ENCODE measurements at places on chromosomes 6 and 20.

- no peak for DNase-seq
Measured at GRCh38 chr6:41697861-41698781, 37.3 kb downstream of the TFEB start.

- DNase-seq = no peak
Measured at GRCh38 chr20:9160757-9161156, 91.9 kb downstream of the PLCB4 start.

DNA sequence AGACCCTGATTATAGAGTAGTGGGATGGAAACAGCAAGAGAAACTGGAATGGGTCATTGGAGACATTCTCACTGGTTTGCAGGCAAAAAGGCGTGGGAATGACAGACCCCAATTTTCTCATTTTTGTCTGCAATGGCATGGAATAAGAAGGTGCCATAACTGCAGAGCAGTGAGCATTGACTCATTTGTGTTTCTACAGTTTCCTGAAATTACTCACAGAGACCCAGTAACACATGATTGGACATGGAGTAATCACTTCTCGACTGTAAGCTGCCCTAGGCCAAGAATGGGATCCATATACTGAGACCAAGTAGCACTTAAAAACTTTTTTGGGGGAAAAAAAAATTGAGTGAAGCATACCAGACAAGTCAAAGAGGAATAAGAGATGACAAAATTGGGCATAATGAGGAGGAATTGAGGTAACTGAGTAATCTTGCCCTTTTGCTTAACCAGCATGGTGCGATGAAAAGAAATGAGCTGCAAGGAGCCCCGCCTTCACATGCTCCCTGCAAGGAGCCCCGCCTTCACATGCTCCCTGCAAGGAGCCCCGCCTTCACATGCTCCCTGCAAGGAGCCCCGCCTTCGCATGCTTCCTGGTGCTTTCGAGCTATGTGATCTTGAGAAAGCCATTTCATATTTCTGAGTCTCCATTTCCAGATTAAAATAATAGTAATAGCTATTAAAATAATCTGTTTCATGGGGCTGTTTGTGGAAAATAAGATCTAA is 44.1 kb downstream of the NHSL1 start:
- no peak for DNase-seq

GRCh38 chr6:138545621-138545980 is 46.3 kb upstream of the NHSL1 start:
- no peak for DNase-seq

- DNase-seq = peak; percentile 91
Measured at GRCh38 chr6:7261032-7261841, 51.8 kb downstream of the SSR1 start.

- no peak for DNase-seq
Measured at GRCh38 chr20:35690265-35690664, 8.9 kb downstream of the NFS1 start.

DNA sequence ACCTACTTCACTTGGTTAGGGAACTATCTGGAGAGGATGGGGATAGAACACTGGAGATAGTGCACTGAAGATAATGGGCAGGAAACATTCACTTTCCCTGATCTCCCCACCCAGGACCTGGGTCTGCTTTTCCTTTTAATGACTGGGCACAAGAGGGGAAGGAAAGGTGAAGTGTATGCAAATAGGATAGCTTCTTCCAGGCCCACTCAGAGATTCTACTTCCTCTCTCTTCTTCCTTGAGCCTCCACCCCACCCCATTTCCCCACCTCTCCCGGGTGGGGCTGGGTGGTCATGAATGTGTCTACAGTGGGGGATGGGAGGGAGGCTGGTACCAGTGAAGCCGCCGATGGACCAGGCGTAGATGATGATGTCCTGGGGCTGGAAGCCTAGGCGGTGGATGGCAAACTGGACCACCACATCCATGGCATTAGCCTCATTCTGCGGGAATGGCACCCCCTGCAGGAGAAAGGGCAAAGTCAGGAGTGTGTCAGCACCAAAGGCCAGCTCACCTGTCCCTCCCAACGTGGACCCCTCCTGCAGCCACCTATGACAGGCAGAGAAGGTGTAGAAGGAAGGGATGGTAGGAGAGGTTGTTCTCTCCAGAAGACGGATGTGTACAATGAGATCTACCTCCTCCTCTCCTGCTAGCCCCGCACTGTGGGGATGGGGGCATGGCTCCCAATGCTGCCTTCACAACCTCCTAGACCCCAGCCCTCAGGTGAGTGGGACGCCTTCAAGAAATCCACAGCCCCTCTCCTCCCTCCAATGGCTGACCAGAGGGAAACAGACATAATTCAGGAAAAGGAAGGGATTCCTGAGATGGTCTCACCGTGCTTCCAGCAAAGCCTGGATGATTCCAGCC is 8.6 kb upstream of the LY6G5C start:
- DNase-seq = no peak

GRCh38 chr6:80489911-80490635 is 383.6 kb downstream of the BCKDHB start:
- DNase-seq = no peak

DNA sequence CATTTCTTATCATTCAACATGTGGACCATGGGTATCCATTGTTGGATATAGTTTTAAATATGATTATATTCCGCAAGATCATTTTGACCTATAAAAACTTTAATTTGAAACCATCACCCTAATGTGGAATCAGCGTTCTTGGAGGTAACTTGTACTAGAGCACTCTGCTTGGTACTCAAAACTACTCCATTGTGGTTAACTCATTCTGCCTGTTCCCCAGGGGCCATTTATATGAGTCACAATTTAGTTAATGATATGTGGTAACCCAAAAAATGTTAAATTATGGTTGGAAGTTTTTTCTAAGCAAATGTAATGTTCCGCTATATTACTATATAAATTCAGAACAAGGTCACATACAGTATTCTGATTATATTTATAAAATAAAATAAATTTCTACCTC is 109.3 kb downstream of the TRDN start:
- DNase-seq = no peak

GRCh38 chr20:51275826-51276225 is 252.9 kb upstream of the KCNG1 start:
- peak; percentile 38 for DNase-seq

DNA sequence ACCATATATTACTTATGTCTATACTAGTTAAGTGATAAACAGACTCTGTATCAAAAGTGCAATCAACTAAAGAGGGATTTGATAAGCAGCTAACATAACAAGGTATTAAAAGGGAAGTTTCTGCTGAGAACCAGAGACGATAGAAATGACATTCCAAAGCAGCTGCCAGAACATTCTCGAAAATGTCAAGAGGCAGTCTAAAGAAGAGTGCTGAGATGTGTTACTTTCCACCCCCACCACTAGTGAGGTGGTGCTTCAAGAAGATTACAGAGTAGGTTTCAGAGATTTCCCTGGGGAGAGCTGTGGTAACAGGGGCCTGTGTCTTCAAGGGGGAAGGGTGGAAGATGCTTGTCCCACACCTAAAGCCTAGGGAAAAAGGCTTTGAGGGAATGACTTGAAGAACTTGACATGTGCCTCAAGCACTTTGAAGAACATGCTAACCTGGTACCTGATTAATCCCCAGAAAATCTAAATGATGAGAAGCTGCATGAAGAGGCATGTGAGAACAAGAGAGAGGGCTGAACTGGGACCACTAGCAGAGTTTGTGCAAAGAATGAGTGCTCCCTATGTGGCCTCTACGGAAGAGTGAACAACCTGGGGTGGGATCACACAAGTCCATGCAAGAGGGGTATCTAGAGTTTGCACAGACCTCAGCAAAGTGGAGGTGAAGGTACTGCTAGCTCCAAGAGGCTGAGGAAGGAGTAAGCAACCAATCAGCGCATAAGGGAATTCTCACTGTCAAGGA is 5.0 kb downstream of the FAM184A start:
- no peak for DNase-seq

DNA sequence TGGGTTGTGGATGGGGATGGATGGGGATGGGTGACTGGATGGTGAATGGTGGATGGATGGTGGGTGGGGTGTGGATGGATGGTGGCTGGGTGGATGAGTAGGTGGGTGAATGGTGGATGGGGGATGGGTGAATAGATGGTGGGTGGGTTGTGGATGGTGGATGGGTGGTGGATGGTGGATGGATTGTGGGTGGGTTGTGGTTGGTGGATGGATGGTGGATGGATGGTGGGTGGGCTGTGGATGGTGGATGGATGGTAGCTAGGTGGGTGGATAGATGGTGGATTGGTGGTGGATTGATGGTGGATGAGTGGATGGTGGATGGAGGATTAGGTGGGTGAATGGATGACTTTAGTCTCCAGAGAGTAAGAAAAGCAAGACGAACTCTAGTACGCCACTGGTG is 57.6 kb downstream of the YTHDF1 start:
- DNase-seq = no peak

DNA sequence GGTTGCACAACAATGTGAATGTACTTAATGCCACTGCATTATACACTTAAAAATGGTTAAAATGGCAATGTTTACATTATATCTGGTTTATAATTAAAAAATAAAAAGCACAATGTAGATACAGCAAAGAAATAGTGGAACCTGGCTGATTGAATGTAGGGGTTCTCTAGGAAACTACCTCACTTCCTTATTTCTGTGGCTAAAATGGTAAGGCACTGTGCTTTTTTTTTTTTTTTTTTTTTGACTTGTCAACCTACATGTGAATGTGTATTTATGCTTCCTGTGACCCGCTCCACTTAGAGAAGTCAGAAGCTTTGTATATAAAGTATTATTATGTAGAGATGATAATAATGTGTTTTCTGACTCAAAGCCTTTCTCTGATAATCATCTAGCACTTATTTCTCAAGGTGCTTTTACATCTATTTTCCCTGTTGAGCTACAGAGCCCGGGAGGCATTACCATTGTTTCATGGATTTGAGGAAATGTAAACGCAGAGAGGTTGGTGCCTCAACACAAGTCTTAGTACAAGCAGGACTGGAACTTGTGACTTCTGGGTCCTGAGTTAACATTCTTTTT is 55.0 kb downstream of the SOX4 start:
- DNase-seq = no peak

GRCh38 chr6:67608099-67608749 is 1026.9 kb upstream of the ADGRB3 start:
- DNase-seq = no peak

DNA sequence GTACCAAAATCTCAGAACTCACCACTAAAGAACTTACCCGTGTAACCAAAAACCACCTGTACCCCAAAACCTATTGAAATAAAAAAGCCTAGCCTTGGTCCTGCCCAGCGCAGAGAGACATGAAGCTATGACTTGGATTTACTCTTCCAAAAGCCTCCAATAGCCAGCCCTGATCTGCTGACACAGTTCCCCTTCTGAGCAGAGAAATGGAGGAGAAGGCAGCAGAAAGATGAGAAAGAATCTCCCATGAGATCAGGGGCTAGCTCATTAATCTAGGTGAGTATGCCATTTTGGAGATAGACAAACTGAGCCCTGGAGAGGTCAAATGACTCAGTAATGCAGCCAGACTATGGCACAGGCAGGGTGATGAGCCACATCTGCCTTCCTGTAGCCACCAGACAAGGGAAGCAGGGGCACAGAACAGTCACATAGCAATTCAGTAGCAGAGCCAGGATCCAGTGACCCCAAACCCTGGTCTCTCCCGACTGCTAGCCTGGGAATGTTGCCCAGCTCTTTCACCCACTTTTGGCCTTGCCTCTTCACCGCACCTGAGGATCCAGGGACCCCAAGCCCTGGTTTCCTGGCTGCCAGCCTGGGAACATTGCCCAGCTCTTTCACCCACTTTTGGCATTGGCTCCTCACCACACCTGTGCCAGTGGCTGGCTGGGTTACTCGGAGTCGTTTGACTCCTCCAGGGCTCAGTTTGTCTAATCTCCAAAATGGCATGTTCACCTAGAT is 7.2 kb upstream of the SDCBP2 start:
- DNase-seq = no peak

DNA sequence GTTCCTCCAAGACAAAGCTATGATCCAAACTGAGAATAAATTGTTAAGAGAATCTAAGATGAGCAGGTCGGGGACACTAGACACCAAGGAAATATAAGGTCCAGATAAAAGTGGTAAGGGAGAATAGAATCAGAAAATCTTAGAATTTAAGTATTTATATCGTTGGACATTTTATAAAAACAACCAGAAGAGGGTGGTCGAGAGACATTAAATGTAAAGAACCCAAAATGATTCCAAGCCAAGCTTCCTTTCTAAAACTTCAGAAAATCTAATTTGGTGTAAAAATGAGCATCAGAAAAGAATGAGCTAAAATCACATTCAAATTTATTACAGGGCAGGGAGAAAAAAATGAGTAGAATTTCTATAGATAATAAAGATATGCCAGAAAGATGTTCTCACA is 97.8 kb upstream of the OGFRL1 start:
- DNase-seq = no peak

GRCh38 chr6:3915076-3915791 is 66.1 kb downstream of the FAM50B start:
- no peak for DNase-seq

DNA sequence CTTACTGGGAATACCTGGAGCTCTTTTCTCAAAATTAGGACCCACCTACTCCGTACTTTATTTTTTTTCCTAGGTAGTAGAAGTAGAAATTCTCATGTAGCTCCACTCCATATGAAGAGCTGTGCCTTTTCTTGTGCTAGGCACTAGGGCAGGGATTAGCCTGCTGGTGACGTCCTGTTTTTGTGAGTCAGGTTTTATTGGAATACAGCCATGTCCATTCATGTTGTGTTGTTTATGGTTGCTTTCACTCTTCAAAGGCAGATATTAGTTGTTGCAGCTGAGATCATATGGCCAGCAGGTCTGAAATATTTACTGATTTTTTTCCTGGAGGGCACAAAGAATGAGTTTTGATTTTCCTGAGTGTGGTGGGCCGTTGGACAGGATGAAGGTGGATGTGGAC is 20.5 kb downstream of the XRN2 start:
- DNase-seq = peak; percentile 57

DNA sequence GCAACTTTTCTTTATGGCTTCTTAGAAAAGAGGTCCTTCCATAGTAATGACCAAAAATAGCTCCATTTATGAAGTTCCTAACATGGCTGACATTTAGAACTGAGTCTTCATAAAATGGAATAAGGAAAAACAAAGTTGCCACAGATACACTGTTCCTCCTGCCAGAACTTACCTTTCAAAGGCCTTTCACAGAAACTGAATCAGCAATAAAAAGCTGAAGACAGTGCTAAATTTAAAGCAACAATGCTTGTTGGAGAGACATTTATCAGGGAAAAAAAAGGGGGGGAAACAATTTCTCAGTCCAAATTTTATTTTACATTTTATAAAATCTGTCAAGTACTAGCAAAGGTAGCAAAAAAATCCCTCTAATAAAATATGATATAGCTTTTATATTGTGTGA is 17.3 kb downstream of the DEK start:
- DNase-seq = no peak

DNA sequence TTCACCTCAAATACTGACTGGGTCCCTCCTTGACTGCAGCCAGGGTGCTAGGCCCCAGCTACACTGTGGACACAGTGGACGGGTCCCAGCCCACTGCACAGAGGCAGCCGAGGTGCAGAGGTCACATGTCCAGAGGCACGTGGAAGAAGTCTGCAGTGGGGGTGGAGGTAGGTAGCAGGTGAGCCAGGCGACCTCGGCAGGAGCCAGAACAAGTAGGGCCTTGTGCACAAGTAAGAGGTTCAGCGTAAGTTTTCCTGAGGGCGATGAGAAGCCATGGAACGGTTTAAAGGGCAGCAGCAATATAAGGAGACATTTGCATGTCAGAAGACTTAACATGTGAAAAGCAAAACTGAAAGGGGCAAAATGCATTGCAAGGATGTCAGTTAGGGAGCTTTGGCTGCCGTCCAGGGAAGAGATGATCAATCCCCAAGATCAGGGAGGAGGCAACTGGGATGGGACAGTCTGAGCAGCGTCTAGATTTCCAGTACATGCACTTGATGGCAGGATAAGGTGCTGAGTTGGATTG is 49.7 kb upstream of the SNX9 start:
- no peak for DNase-seq

GRCh38 chr20:24332956-24333355 is 136.5 kb upstream of the SYNDIG1 start:
- no peak for DNase-seq
